ENCODE measurements at places on chromosomes 2 and 18.

GRCh38 chr18:21262979-21263378 lies 20.9 kb downstream of the GREB1L start:
- DNase-seq = no peak

GRCh38 chr2:38778687-38779082 lies 675 bp downstream of the GEMIN6 start:
- DNase-seq = no peak

GRCh38 chr2:148982282-148982681 lies 56.2 kb upstream of the LYPD6B start:
- no peak for DNase-seq

GRCh38 chr2:209694748-209695147 lies 76.9 kb upstream of the UNC80 start:
- no peak for DNase-seq

GRCh38 chr2:233199870-233200269 lies 51.6 kb upstream of the ATG16L1 start:
- DNase-seq = no peak

DNA sequence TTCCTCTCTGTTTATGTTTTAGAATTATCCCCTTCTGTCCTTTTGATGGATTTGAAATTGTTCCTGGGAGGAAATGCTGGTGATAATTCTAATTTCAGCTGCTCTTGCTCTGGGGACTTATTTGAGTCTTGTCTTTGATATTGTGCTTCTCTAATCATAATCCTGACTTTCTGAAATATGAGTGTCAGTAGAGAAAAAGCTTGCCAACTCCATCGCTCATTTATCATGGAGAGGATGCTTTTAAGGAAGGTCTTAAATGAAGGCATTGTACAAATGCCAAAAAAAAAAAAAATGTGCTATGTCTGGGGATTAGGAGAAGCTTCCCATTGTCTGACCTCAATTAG lies 159.5 kb downstream of the NYAP2 start:
- no peak for DNase-seq

GRCh38 chr18:42606886-42607495 lies 508.5 kb downstream of the RIT2 start:
- no peak for DNase-seq

DNA sequence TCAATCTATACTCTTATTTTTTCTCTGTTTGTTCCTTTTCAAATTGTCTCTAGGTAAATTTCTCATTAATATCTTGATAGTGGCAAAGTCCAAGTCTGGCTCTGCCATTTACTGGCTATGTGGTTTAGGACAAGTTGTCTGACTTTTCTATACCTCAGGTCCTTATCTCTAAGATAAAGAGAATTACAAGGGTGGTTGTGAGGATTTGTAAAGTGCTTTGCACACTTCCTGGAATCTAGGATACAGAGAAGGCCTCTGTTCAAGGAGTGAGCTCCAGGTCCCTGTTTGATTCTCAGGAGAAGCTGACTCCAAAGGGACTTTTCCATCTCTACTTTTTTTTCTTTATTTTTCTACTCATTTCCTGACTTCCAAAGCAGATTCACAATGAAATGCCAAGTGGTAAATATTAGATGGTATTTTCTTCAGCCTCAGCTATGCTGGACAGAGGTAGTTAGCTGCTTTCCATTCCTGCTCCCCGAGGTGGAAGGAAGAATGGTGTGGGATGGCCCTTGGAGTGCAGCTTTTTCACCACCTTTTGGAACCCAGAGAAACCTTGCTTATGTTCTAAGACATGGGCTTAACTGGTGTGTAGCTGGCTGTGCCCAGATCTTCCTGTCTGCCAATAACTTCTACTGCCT lies 90.5 kb downstream of the GALNT1 start:
- peak; percentile 1 for DNase-seq

GRCh38 chr2:112272669-112273068 lies 2.7 kb upstream of the ZC3H6 start:
- DNase-seq = no peak

GRCh38 chr2:207256476-207257207 lies 90.9 kb upstream of the KLF7 start:
- no peak for DNase-seq

GRCh38 chr2:44944102-44944951 lies 2.8 kb downstream of the SIX3 start:
- no peak for DNase-seq

- no peak for DNase-seq
Measured at GRCh38 chr18:52339891-52340371, at the start of gene DCC. Gene DCC, plus strand, starts transcription at chr18:52340197. Its CDS starts 591 bp downstream, at chr18:52340788.

DNA sequence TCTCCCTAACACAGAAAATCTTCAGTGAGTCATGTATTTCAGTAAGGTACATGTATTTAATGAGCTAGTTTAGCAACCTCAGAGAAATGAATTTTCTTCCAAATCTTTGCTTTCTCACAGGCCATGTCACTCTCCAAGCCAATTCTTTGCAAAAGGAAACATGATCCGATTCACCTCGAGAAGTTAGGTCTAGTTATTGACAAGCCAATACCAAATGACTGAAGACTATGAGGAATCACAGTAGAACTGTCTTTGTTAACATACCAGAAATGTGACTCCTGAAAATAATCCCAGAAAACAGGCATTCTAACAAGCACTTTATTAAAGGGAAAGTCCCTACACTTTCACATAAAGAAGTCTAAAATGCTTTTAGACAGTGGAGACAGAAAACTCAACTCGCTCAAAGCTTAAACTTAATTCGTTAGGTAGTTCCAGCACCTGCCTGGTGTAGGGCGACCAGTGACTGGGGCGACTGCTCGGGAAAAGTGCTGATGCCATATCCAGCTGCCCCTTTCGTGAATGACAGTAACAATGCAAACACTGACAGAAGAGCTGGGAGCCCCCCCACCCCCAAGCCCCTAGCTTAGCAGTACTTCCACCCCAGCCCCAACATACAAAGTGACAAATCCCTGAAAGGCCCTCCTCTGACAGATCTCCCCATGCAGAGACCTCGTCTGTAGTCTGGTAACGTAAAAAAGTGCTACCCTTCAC lies 1.8 kb downstream of the MEMO1 start:
- no peak for DNase-seq

DNA sequence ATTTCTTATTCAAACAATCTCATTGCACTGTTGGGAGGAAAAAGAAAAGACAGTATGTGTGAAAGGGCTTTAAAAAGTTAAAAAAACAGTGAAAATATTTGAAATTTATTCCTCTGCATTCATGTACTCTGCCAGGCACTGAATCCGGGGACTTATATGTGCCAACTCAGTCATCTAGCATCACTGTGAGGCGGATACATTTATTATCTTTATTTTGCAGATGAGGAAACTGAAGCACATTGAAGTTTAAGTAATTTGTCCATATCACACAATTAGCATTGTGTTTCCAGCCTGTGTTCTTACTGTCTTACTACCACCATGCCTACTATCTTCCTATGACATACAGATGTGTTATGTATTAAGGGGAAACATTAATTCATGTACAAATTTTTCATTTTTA lies 1.8 kb downstream of the LCLAT1 start:
- no peak for DNase-seq

- no peak for DNase-seq
Measured at GRCh38 chr18:8706791-8707555, 1.6 kb downstream of the MTCL1 start.

- DNase-seq = no peak
Measured at GRCh38 chr2:219484343-219485200, 14.1 kb upstream of the GMPPA start.

DNA sequence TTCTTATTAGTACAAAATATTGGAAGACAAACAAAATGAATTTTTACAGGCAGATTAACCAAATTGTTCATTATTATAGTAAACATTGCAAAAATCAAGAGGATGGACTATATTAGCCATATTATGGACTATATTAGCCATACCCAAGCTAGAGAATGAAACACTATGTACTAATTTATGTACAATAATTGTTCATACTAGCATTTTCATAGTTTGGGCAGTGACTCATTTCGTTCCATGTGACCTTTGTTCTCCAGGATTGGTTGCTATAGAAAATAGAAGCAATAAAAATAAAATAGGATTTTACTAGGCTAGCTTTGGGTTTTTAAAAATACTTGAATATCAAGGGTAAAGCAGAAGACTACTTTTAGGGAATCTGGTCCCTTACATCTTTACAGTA lies 176.8 kb downstream of the ZEB2 start:
- DNase-seq = no peak

GRCh38 chr18:61595615-61596251 lies 262.5 kb downstream of the CDH20 start:
- no peak for DNase-seq

DNA sequence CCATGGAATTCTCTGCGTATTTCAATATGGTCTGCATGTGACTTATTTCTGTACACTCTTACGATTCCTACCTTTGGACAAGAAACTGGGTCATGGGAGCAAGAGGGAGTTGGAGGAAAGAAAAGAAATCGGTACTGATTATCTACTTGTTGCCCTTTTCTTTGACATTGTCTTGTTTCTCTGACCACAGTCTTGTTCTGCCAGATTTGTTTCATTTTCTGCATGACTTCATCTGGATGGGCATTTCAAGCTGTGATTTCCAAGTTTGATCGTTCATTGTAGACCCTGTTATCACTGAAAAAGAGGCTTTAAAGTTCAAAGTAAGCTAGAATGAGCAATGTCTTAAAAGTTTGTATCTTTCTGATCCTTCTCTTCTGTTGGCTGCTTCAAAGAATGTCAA lies 2186.3 kb upstream of the CELF4 start:
- DNase-seq = no peak

DNA sequence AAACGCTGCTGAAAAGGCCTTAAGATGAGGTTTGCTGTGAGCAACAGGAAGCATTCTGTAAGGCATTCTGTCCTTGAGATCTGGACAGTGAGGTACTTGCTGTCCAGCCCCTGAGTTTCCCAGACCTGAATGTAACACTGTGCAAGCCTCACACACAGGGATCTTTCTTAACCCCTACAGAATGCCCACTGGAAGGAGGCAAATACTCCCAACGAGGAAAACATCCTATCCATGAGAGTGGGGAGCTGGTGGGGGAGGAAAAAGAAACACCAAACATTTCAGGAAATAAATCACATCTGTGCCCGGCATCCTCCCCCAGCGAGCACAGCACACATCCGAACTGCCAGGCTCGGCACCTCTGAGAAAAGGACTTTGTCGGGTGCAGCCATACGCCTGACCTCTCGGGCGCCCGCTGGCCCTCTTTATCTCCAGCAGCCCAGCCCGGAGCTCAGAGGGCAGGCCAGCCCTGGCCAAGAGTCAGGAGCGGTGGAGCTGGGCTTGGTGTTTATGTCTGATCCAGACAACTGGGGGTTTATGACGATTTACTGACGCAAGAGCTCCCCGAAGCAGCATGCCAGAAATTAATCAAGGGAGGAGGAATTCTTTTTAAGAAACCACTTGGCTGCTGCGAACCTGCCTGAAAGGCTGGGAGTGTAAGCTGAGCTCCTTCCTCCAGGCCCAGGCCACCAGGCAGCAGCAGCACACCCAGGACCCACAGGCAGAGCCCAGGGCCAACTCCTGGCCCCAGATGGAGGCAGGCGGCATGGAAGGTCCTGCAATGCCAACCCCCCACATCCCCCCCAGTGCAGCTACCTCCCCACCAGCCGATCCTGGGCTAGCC lies 72.2 kb downstream of the HDAC4 start:
- DNase-seq = no peak

DNA sequence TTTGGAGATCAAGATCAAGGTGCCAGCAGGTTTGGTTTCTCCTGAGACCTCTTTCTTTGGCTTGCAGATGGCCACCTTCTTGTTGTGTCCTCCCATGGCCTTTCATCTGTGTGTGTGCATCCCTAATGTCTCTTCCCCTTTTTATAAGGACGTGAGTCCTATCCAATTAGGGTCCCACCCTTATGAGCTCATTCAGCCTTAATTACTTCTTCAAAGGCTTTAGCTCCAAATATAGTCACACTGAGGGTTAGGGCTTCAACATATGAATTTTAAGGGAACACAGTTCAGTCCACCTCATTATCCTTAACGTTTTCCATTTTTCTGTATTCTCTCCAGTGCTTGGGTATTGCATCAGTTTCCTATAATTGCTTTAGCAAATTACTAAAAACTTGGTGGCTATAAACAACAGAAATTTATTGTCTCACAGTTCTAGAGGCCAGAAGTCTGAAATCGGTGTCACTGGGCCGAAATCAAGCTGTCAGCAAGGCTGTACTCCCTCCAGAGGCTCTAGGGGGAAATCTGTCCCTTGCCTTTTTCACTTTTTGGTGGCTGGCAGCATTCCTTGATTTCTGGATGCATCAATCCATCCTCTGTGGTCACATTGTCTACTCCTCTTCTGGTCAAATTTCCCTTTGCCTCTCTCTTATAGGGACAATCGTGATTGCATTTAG lies 34.1 kb downstream of the CDC42EP3 start:
- no peak for DNase-seq

DNA sequence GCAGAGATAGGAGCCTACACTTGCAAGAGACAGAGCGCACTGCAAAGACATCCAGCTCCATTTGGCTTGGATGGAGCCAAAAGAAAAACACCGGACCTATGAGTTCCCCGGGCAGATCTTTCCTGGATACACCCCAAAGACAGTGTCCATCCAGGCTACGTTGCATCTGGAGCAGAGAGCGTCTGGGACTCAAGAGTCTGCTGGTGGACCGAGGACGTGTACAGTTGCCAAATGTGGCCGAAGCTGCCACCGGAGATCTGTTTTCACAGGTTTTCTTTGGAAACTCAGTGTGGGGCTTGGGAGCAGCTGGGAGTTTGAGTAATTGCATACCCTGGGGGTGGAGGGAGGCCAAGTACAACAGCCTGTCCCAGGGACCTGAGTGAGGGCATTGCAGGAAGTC lies 192.3 kb upstream of the OSR1 start:
- no peak for DNase-seq

- DNase-seq = no peak
Measured at GRCh38 chr2:56753182-56753581, 569.4 kb downstream of the CCDC85A start.

DNA sequence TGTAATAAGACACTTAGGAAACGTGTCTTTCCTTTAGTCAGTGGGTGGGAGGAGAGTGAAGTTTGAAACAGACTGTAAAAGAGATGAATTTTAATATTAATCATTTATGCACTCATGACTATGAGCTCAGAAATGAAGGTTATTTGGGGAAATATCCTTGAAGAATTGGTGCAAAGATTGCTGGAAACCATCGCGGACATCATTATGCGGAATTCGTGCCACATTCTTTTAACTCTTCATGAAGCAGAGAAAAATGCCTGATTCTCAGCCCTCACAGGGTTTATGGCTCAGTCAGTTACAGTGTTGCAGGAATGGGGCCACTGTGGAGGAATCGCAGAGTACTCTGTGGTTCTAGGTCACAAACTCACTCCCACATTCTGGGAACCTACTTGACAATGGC lies 109.7 kb downstream of the RGPD3 start:
- DNase-seq = no peak

DNA sequence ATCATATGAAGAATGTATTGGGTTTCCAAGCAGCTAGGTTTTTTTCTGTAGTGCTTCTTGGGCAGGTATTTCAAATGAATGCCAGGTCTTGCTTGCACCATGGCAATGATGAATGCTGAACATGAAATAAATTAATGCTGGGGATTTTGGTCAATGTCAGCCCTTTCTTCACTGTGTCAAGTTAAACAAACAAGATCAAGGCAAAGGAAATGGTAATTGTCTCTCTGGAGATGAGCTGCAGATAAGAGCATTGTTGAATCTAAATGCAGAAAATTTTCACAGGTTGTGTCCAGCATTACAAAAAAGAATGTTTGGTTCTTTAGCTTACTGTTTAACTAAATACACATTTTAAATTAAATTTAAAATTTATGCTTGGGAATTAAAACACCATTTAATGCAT lies 144.3 kb downstream of the GPD2 start:
- no peak for DNase-seq

Measured in pulmonary artery endothelial cell (primary cell).